ENCODE measurements at places on chromosomes 1 and 21. TPM values are rescaled to one million over a fixed set of nuclear protein-coding genes. Genes with fewer than 3 reads are reported as not detected.
A peak's percentile ranks its signal among the peaks of the same experiment; 100 is the strongest.

DNA sequence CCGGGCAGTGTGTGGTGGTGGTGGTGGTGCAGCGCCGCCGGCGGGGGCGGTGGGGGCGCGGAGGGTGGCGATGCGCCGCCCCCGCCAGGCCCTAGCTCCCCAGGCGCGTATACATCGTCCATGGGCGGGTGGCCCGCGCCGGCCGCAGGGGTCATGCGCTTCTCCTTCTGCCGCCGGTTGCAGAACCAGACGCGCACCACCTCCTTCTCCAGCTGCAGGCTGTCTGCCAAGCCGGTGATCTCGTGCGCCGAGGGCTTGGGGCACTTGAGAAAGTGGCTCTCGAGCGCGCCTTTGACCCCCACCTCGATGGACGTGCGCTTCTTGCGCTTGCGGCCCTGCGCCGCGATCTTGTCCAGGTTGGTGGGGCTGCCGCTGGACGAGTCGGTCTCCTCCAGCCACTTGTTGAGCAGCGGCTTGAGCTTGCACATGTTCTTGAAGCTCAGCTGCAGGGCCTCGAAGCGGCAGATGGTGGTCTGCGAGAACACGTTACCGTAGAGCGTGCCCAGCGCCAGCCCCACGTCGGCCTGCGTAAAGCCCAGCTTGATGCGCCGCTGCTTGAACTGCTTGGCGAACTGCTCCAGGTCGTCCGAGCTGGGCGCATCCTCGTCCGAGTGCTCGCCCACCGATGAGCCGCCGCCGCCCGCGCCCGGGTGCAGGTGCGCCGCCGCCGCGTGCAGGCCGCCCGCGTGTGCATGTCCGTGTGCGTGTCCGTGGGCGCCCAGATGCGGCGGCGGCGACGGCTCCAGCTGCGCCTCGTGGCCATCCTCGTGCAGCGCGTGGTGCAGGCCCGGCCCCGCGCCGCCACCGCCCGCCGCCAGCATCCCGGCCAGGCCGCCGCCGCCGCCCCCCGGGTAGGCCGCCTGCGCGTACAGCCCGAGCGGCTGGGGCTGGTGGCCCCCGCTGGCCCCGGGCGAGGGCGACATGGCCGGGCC is 926 bp downstream of the POU3F1 start:
- DNase-seq: no peak

- DNase-seq: no peak
Measured at GRCh38 chr21:15749861-15750159, 20.0 kb downstream of the USP25 start.

DNA sequence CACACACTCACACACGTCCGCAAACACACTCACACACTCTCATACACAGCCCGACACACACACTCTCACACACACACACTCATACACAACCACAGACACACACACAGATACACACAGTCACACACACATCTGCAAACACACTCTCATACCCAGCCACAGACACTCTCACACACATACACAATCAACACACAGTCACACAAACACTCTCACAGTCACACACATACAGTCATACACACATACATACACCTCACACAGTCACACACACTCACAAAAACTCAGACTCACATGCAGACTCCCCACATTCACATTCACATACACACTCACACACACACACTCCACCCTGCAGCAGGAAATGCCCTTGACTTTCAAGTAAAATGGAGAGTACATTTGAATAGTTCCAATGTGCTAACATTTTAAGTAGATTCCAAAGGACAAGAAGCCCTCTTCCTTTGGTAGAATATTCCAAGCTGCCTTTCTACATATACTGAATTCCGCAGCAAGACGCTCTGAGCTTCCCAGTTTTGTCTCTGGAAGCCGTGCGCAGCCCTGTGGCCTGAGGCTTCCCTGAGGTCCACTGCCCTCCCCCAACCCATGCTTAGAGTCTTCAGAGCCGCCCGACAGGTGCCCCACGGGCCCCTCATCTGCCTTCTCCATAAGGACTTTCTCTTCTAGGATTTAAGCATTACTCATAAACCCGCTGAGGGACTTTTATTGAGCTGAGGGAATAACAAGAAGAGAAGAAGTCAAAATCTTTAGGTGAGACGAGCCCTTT is 9.7 kb downstream of the BATF3 start:
- DNase-seq: no peak

DNA sequence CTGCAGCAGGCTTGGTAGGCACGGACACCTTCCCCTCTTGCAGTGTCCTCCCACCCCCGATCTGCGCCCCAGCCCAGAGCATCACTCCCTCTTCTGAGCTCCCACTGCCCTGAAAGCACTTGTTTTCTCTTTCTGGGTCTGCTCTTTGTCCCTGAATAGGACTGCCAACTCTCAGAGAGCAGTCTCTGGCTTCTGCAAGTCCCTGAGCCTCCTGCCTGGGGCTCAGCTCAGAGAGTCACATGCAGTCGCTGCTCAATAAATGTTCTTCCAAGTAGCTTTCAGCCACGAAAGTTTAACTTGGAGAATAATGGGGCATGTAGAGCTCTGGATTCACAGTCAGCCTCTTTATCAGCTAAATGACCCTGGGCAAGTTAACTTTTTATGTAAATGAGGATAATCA is 205.6 kb downstream of the HIVEP3 start:
- no peak for DNase-seq

DNA sequence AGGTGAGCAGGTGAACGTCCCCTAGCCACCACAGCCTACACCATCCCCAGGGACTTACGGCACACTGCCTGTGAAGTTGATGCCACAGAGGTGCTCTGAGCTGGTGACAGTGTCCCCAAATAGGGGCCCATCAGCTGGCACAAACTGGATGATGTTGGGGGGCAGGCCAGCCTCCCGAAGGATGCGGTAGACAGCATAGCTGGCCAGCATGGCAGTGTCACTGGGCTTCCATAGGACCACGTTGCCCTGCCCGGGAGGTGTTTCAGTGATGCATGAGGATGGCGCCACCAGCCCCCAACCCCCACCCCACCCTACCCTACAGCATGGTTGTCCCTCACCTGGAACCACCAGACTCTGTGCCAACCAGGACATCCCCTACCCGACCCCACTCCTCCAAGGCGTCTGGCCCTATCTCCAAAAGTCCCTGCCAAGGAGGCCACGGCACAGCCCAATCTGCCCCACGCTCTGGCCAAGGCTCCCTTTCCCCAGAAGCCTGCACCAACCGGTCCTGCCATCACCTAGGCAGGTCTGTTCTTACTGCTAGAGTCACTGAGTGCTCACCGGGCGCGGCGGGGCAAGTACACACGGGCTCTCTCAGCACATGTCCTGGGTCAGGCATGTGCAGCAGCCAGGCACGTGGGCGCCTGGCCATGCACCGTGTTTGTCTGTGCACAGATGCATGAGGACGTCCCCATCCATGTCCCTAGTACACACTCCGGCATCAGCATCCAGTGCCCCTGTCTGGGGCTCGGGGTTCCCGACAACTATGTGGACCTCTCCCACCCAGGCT is 20.5 kb downstream of the ALDH4A1 start:
- DNase-seq: no peak

DNA sequence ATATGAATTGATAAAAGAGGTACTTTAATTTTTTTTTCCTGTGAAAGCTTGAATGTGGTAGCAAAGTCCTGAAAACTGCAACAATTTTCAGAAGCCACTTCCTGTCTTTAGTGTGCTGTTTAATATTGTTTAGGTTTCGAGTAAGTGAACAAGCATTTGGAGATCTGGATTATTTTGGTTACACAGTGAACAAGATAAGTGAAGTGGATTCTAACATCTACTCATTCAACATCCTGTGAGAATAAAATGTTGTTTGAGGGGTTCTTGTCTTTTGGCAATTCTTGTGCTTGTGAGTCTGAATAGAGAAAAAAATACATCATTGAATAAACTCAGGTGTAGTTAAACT is 35.2 kb upstream of the PLA2G4A start:
- peak; percentile 29 for DNase-seq

DNA sequence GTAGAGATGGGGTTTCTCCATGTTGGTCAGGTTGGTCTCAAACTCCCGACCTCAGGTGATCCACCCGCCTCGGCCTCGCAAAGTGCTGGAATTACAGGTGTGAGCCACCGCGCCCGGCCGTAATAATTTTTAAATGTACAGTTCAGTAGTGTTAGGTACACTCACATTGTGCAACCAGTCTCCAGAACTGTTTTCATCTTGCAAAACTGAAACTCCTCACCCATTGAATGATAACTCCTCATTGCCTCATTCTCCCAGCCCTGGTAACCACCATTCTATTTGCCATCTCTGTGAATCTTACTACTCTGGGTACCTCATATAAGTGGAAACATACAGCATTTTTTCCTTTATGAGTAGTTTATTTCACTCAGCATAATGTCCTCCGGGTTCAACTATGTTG is 3.4 kb downstream of the NLRP3 start:
- DNase-seq: no peak

- DNase-seq: no peak
Measured at GRCh38 chr21:31267644-31268043, 76.4 kb downstream of the TIAM1 start.

GRCh38 chr1:243580072-243580471 is 270.0 kb downstream of the AKT3 start:
- DNase-seq: peak; percentile 1

GRCh38 chr1:117754061-117754969 is 148.5 kb downstream of the TENT5C start:
- peak; percentile 58 for DNase-seq

DNA sequence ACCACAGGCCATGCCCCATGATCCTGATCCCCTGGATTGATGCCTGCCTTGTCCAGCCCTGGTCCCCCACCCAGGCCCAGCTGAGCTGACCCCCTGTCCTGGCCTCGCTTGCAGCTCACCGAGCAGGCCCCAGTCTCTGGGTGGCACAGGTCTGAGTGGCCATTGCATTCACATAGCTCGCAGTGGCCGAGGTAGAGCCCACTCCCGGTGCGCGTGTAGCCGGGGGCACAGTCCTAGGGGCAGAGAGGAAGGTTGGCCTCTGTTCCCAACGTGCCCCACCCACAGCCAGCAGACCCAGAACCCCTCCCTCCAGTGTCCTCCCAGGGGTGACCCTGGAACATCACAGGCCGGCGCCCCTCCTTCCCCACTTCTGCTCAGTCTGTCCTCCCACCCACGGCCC is 51.9 kb downstream of the LDLRAD2 start:
- DNase-seq: no peak

- no peak for DNase-seq
Measured at GRCh38 chr1:48266576-48266975, 44.1 kb downstream of the SLC5A9 start.

DNA sequence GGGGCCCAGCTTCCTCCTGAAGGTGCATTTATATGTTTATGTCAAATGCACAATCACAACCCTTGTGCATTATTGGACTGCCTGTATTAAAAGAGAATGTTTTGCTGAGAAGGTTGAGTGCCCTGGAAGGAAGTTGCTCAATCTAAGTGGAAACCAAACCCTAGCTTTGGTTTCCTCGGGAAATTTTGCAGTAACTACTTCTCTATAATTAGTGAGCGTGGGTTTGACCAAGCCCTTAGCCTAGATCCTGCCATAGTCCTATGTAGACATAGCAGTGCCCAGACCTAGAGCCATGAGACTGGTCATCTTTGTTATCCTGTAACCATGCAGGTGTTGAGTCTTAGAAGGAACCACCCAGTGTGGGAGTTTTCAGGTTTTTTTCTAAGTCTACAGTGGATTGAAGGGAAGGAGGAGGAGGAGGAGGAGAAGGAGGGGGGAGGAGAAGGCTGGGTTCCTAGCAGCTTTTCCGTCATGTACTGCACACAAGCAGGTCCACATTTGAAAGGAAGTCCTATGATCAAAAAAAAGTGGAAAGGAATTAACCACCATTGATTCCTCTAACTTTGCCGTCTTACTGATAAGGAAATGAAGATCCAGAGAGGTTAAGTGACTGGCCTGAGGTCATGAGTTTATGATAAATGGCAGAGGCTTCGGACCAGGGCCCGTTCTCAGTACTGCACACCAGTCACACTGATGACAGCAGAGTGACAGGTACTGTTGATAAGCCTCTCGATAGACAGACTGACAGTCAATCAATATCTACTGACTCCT is 72.2 kb upstream of the LYST start:
- no peak for DNase-seq

DNA sequence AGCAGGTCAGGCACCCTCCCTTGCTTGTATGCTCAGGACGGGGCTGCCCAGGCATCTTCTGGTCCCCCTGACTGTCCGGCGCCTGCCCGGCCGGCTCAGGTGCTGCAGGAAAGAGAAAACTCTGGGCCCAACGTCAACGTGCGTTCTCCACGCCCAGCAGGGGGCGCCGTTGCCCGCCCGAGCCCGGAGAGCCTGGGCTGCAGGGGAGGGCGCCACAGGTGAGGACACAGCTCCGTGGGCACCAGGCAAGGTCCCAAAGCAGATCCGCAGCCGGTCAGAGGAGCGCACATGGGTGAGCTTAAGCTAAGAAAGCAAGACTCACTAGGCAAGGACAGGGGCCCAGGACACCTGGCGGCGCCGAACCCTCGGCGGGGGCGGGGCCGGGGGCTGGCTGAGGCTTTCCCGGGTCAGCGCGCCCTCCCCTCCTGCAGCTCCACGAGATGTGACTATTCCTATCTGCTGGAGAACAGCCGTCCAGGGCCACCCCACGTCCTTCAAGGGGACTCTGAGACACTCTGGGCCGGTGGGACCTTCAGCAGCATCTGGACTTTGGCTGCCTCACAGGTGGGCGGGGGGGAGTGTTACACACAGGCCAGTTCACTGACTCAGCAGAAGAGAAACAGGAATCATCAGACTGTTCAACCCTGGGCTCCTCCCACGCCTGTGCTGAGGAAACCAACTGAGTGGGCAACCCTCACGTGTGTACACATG is 29.3 kb downstream of the KRTAP10-1 start:
- DNase-seq: peak; percentile 15

DNA sequence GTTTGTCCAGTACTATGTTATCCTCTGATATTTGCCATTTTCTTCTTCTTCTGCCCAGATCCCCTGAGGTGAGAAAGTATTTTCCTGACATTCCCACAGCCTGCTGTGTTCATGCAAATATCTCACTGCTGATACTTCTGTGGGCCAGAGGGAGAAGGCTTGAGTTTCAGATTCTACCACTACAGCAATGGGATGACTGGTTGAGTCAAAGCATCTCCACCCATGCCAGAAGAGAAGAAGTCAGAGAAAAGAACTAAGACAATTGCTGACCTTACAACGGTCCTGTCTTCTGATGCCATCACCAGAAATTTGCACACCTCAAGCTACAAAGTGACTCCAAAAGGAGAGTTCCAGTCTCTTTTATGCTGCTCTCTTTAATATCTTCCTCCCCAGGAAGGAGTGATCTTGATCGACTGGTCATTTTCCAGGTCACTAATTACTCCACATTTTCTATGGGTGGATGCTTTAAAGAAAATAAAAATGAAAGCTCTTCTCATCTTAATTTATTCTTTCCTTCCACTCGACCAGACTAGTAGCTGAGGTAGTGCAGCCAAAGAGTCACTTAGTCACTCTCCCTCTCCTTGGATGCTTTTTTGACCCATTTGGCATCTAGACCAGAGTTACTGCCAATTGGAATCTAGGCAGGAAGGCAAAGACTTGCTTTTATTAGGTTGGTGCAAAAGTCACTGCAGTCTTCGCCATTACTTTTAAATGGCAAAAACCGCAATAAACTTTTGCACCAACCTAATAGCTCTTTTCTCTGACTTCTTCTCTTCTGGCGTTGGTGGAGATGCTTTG is 195.1 kb downstream of the PTPRC start:
- DNase-seq: no peak

- DNase-seq: no peak
Measured at GRCh38 chr1:16631248-16632043, 18.1 kb upstream of the NBPF1 start.

GRCh38 chr1:246066573-246066972 is 440.5 kb downstream of the SMYD3 start:
- no peak for DNase-seq

The CLIC6 gene
- not detected for total RNA-seq

The SYT2 gene
- total RNA-seq: not detected

The ALG14 gene
- total RNA-seq: 7.7 TPM

The GREM2 gene
- not detected for total RNA-seq

The RYR2 gene
- 0.40 TPM for total RNA-seq

The JAM2 gene
- not detected for total RNA-seq

The RNU1-2 gene
- not detected for total RNA-seq
